Kidney epithelial cell (primary cell): ENCODE measurements at places on chromosomes 7 and 10. TPM values are rescaled to one million over a fixed set of nuclear protein-coding genes. Genes with fewer than 3 reads are reported as not detected.

The PON1 gene
- total RNA-seq = not detected in 2 replicates

The FLNC gene
- 243 and 267 TPM in 2 replicates for total RNA-seq

The GRID2IP gene
- 0.13 TPM in 1 of 2 replicates, not detected in the other for total RNA-seq

DNA sequence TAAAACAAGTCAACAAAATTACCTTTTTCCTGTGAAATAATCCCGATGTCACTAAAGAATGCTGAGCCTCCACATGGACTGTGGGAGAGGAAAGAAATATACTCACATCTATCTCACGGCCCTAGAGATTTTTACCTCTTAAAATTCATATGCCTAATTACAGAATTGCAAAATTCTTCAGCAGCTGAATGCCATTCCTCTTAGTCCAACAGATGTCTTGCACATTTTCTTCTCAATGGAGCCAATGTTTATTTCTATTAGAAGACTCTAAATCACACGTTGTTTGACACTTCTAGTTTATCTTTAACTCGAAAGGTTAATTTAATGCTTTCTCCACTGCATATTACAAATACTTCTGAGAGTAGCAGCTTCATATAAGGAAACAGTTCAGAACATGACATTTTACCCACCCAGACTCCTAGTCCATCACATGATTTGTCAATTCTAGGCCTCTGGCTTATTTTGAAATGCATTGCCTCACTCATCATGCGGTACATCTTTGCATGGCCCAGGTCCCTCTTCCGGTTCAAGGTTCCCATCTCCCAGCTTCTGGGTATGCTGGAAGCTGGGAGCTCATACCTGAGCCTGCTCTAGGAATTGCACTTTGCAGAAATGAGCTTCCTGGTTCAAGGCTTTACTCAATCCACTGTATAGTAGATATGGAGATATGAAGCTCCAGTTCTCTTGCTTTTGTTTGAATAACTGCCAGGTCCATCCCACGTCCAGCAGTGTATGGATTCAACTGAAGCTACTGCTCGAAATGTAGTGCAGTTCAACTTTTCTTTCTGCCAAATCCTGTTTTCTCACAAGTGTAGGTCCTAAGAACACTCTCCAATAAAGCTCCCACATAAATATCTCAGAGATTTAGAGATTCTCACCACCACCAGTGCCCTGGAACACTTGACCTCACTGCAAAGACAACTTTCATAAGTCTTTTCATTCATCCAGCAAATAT lies 306.2 kb downstream of the GPR37 start:
- peak; percentile 73 for DNase-seq

DNA sequence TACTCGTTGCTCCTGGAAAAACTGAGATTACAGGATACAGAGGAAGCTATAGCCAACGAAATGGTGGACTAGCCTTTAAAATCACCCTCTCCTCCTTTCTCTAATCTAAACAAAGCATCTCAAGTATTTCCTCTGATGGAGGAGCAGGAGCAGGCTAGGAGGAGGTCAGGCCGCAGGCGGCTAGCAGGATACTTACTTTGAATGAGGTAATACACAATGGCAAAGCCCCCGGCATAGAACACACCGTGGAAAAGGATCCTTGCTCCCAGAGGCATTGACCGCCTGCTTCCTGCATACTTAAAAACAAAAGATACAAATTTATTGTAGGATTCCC lies 64.4 kb downstream of the STK17A start:
- no peak for DNase-seq

- DNase-seq = no peak
These were observed 44.1 kb upstream of the RAPGEF5 start for GRCh38 chr7:22400936-22401553.

DNA sequence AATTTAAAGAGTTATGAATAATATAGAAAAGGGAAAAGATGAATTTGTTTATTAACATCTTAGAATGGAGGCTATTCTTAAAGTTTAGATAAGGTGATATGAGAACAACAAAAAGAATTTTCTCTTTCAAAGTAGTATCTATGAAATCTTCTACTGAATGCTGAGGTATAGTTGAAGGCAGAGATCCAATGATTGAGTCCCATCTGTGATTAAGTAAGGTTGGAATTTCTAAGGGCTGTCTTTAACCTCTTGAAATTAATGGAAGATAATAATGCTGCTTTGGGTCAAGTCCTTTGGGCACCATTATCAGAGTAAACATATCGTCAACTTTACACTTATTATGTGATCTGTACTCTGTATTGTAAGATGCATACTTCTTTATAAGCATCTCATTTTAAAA lies 307.9 kb downstream of the PRKG1 start:
- DNase-seq = no peak

DNA sequence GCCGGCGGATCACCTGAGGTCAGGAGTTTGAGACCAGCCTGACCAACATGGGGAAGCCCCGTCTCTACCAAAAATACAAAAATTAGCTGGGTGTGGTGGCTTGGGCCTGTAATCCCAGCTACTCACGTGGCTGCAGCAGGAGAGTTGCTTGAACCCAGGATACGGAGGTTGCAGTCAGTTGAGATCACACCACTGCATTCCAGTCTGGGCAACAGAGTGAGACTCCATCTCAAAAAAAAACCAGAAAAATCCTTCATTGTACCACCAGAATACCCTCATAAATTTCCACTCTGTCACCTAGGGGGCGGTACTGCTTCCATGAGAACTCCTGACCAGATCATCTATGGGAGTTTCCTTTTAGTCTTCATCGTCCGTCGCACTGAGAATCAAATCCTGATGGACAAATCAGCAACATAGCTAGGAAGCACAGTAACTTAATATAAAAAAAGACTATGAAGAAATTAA lies 225.8 kb upstream of the KLF14 start:
- no peak for DNase-seq

DNA sequence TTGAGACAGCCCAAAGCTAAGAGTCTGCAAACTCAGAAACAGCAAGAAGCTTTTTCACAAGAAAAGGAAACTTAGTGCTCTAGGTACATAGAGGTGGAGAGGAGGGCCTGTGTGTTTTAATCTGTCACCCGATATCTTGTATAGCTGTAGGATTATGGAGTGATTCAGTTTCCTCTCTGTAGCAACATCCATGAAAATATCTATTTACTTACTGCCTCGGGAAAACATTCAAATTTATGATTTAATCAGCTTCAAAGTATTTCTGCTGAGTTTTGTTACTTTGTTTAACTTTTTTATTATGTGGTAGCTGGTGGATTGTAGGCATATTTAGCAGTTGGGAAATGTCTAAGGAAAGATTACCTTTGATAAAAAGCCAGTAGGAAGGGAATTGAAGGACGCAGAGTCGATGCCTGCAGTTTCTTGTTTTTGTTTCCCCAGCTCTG lies 292.0 kb downstream of the CCDC3 start:
- no peak for DNase-seq
